ENCODE measurements at places on chromosomes 5 and 9.

DNA sequence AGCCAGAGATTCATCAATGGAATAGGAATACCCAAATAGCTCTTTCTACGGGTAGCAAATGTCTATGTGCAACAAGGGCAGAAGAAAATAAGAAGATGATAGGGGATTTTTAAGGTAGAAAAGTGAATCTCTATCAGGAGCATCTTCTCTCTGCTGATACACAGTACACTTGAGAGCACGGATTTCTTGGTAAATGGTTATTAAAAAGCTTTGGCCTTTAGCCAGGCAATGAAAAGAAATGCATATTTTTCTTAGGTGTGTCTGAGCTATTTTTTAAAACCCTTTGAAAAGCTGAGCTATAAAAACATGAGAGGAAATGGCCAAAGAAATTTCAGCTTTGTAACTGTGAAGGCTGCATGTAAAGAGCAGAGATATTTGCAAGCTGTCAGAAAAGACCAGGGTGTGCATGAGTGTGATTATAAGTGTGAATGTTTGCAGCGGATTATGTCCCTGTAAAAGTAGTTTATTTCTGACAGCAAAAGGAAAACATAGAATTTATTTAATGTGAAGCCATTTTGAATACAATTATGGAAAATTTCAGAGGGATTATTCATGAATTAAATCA, 487.1 kb upstream of the PIK3R1 start:
- DNase-seq = no peak

GRCh38 chr5:16411235-16411634, 54.4 kb downstream of the ZNF622 start:
- DNase-seq = no peak

GRCh38 chr9:83434254-83434653, 103.9 kb downstream of the FRMD3 start:
- DNase-seq = no peak

GRCh38 chr5:164191240-164191639, 685.8 kb downstream of the MAT2B start:
- peak; percentile 51 for DNase-seq

DNA sequence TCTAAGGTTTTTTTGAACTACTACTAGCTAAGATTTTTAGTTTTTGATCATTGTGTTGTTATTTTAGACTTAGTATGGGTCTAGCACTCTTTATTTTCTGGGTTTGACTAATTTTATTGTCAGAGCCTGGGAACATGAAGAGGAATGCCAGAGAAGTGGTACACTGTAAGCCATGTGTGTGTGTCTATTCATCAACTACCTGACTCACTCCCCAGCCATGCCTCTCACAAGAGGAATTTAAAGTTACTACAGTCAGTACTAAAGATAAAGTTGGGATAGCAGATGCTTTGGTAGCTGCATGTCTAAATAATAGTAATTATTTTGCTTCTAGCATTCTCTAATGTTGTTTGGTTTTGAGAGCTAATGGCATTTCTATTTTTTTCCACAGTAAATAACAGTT, 264.8 kb downstream of the CSNK1G3 start:
- peak; percentile 3 for DNase-seq

GRCh38 chr5:139851558-139851957, 56.0 kb downstream of the PSD2 start:
- DNase-seq = no peak

GRCh38 chr5:151214614-151215545, 9.0 kb downstream of the CCDC69 start:
- DNase-seq = no peak

- DNase-seq = no peak
Measured at GRCh38 chr5:6522331-6522730, 73.7 kb downstream of the UBE2QL1 start.

- DNase-seq = no peak
Measured at GRCh38 chr5:169944922-169945680, 35.2 kb downstream of the INSYN2B start.

GRCh38 chr5:67065696-67066095, 130.9 kb downstream of the CD180 start:
- no peak for DNase-seq

GRCh38 chr9:95017661-95018060, 291.2 kb downstream of the AOPEP start:
- DNase-seq = no peak

GRCh38 chr5:157384971-157385709, 74.9 kb upstream of the NIPAL4 start:
- peak; percentile 56 for DNase-seq

- no peak for DNase-seq
Measured at GRCh38 chr9:93565089-93565488, 11.3 kb upstream of the PHF2 start.

- DNase-seq = no peak
Measured at GRCh38 chr9:106860721-106861639, 2.0 kb upstream of the ZNF462 start.

- DNase-seq = no peak
Measured at GRCh38 chr9:6433410-6433809, 20.4 kb downstream of the UHRF2 start.

DNA sequence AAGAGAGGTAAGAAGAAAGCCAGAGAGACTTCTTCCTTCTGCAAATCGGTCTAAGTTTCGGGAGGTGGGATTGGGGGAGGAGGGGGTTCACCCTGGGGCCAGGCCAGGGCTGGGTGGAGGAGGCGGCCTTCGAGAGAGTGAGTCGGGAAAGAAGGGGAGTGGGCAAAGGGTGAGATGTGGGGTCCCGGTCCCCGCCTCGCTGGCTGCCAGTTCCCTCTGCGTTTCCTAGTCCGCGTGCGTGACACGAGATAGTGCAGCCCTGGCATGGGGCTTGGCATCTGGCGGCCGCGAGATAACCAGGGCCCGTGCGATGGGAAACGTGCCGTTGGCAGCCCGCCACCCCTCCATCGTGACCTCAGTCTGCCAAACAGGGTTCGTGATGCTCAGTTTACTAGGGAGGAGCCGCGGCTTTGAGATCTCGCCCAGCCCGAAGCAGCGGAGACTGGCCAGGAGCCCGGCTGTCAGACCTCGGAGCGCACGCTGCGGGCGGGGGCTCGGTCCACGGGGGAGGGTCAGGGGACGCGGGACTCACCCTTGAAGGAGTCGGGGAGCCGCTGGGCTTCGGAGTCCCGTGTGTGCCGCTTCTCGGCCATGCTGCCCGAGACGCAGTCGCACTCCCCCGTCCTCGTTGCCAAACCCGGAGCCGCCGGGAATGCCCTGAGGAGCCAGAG, at the start of gene STOM:
Gene STOM, minus strand, starts transcription at position 656 of the 671 bp plus-strand sequence. Its CDS starts 63 bp downstream, at position 593.
- DNase-seq = peak; percentile 45

DNA sequence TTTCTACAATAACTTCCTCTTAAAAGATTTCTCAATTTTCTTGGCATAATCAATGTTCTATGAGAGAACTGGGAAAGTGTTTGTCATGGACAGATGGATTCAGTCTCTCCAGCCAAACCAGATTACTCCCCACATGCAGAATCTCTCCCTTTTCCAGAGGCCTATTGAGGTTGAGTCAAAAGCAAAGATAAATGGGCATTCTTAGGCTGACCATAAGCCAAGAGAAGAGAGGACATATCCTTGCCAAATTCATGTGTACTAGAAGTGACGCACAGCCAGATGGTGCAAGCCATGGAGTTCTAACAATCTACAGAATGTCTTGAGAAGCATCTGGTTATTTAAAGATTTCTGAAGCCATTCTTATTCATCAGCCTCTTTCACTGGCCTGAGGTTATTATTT, 2115.0 kb downstream of the MAT2B start:
- DNase-seq = no peak

- no peak for DNase-seq
Measured at GRCh38 chr5:127411381-127411780, 106.1 kb upstream of the PRRC1 start.

DNA sequence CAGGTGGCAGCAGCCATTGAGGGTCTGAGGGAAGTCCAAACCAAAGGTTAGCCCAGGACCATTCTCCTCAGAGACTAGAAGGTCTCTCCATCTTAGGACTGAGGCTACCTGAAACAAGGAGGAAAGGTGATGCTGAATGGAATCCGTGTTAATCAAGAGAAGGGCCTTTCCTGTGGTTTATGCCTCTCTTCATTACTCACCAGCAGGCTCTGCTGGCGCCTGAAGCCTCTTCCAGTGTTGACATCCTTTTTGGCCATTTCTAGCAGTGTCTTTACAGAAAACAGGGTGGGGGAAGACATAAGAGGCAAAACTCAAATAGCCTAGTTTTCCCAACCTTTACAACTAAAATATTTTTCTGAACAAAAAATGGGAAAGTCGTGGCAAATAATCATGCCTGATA, 98.0 kb downstream of the ENC1 start:
- no peak for DNase-seq

DNA sequence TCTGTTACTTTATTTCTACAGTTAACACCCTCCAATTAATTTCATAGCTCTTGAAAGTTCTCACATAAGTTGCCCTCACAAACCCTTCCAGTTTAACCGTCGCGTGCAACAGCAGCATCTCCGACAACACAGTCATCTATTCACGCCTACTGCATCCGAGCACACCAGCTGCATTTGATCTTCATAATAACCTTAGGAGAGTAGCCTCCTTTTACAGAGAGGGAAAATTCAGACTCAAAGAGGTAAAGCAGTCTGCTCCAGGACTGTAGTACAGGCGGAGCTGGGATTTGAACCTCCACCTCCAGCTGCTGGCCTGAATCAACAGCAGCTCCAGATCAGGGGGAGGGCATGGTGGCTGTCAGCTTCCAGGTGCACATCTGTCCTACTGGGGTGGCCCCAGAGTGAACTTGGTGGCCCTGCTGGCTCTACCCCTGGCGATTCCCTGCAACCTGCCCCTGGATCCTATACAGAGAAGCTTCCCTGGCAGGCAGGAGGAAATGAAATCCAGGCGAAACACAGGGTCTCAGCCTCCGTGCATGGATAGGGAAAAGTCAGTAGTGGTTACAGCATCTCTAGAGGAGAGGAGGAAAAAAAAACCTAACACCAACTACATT, 71.6 kb upstream of the UNC5A start:
- DNase-seq = no peak

DNA sequence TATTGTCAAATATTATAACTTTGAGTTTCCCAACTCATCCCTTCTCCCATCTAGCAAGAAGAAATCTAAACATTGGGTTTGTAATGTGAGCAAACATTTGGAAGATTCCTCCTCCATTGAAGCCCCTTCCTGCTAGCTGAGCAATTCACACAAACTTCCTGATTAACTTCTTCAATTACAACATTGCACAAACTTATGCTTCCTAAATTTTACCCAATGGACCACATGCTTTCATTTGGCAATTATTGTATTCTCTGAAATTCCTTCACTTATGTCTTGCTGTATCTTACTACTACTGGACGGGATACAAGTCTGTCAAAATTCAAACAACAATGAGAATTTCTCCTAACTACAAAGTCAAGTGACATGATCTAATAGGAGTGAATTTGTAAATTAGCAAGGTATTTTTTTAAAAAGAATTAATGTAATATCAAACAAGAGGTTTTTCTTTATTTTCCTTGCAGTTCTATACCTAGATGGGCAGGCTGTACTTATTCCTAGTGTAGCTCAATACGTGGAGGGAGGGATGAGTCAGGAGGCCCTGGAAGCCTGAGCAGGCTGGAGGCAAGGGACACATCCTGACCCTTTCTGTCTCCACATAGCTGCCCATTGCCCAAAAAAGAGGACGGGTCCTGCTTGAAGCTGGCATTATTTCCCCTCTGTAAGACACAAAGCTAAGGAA, 11.8 kb upstream of the IFNW1 start:
- no peak for DNase-seq

DNA sequence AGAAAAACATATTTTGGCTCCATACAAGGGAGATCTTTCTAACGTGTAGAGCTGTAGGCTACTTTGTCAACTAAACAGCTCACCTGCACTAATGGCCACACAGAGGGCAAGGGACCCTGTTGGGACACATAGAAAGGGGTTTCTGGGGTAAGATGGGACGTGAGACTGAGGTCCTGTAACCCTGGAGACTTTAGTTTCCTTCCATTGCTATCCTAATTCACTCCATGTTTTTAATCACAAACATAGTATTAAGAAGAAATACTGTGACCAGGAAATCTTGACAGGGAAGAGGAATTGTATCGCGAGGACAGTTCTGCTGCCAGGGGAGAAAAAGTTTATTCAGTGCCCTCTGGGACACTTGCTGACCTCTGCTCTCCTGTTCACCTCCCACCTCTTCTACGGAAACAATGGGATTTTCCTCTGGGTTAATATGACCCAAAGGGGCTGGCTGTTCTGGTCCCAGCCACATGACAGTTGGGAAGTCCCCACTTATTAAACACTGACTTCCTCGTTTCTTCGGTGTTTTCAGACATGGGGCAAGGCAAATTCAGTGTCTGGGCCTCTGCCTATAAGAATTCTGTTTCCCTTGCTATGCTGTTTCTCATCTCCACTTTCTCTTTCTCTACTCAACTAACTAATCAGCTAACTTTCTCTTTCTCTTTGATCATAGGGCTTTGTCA, 106.9 kb upstream of the SEMA6A start:
- DNase-seq = no peak

DNA sequence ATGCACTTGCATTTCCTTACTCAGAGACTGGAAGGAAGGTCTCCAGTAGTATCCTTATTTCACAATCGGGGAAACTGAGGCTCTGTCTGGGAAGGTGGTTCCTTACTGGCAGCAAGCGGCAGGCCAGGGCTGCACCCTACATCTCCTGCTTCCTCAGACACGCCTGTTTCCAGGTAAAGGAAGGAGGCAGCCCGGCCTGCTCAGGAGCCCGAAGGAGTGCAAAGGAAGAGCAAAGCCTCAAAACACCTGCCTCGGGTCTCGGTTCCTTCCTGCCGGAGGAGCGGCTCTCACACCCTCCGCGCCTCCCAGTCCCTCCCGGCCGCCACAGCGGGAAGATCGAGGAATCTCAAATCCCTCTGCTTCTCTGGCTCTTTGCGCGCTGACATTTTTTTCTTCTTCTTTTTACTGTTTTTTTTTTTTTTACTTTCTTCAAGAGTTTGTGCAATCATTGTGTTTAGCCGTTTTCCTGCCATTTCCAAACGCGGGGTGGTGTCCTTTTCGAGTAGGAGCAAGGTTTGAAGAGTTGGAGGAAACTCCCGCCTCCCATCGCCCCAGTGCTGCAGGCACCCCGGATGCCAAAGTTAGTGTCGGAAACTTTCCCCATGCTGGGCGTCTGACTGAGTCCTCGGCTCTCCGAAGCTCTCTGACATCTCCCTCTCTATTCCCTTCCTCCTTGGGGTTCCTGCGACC, 1.0 kb downstream of the GGTA1 start:
- no peak for DNase-seq

DNA sequence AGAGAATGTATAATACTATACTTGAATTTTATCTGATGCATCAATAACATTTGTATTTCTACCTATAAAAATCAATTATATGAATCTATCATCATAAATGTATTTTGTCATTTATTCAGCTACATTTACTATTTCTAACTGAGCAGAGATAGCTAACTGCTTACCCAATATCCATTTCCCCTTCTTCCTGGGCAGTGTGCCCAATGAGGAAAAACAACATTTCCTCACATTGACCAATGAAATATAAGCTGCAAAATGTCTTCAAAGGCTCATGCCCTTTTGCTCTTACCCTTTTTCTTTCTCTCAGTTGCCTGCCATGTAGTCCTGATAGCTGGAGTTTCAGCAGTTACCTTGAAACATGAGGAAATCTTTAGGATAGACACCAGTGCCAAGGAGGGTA, 385.8 kb upstream of the PCSK5 start:
- DNase-seq = no peak

GRCh38 chr5:57651127-57651526, 168.5 kb upstream of the ACTBL2 start:
- no peak for DNase-seq

GRCh38 chr5:56494300-56494731, 261.2 kb upstream of the ANKRD55 start:
- DNase-seq = no peak

GRCh38 chr9:94780516-94780950, 54.0 kb downstream of the AOPEP start:
- DNase-seq = no peak

GRCh38 chr5:124283031-124283430, 463.4 kb downstream of the ZNF608 start:
- no peak for DNase-seq

Data from COLO829 (cell line).